ENCODE measurements at places on chromosomes 12 and 14.

DNA sequence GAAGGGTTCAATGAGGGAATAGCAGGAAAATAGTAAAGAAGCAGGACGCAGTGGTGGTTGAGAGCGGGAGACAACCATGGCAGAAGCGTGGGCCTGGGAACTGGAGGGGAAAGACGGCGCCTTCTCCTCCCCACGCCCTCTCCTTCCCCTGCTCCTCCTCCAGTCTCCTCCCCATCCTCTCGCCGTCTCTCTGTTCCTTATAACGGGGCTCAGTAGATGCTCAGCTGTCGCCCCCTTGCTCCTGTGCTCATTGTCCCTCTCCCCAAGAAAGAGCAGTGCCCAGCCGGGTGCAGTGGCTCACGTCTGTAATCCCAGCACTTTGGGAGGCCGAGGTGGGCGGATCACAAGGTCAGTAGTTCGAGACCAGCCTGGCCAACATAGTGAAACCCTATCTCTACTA lies 142.0 kb downstream of the BCL11B start:
- H3K4me3 ChIP-seq, result no peak overlapping the region
- no peaks in the 10 kb centered on the region for H3K36me3 ChIP-seq

DNA sequence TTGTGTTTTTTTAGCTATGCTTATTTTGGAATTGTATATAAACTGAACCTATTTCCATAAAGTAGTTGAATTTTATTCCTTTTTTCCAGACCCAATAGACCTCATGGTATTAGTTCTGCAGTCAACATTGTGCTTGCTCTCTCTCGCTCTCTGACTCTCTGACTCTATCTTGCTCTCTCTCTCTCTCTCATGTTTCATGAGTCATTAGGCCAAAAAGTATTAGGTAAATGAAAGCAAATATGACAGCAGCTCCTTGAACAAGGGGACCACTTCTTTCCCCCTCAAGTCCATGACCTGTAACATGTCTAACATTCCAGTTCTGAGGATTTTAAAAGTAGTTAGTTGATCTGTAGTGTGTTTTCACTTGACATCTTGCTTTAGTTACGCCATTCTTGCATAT lies 14.0 kb upstream of the C12orf71 start:
- H3K27ac ChIP-seq, result no peak overlapping the region
- no peaks in the 10 kb centered on the region for H3K4me1 ChIP-seq
- H3K4me3 ChIP-seq, result no peak overlapping the region
- H3K36me3 ChIP-seq, result no peaks in the 10 kb centered on the region
- no peaks in the 10 kb centered on the region for H3K27me3 ChIP-seq
- DNase-seq, result no peak

GRCh38 chr12:124390442-124391097 lies 95.7 kb downstream of the RFLNA start:
- peak; percentile 94 for DNase-seq

DNA sequence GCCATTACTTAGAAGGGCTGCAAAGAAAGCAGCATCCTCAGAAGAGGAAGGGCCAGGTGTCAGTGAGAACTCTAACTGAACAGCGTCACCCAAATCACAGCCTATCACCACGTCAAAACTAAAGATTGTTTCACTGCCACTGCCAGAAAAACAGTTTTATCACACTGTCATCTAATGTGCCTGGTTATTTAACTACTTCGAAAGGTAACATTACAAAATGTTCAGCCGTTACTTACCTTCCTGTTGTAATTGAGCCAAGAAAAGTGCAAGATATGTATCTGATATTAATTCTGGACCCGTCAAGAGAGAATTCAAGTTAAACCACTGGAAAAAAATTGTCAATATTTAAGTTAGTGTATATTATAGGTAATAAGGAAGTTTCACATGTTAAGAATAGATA lies 17.9 kb downstream of the ATXN3 start:
- H3K4me1 ChIP-seq, result no peaks in the 10 kb centered on the region
- H3K4me3 ChIP-seq, result no peak overlapping the region
- no peak overlapping the region for H3K27ac ChIP-seq
- H3K36me3 ChIP-seq, result peaks cover 7% of the 10 kb centered on the region
- no peaks in the 10 kb centered on the region for H3K27me3 ChIP-seq
- no peak for DNase-seq

DNA sequence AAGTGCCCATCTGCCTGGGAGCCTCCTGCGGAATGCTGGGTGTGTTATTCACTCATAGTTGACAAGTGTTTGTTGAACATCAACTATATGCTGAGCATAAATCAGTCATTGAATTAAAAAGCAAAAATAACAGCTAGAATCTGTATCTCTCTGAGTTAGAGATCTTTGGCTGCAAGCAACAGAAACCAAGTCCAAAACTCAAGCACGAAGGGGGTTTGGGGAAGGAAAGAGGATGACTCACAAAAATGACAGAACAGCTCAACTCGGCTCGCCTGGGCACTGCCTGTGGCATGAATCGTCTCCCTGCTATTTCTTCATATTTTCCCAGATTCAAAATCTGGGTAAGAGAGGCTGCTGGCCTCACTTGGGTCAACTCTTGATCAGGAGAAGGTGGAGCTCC lies 72.6 kb upstream of the NCOR2 start:
- H3K4me3 ChIP-seq, result no peak overlapping the region
- peaks cover 11% of the 10 kb centered on the region for H3K4me1 ChIP-seq
- no peak overlapping the region for H3K27ac ChIP-seq
- H3K36me3 ChIP-seq, result no peaks in the 10 kb centered on the region
- DNase-seq, result peak; percentile 67
- no peaks in the 10 kb centered on the region for H3K27me3 ChIP-seq

DNA sequence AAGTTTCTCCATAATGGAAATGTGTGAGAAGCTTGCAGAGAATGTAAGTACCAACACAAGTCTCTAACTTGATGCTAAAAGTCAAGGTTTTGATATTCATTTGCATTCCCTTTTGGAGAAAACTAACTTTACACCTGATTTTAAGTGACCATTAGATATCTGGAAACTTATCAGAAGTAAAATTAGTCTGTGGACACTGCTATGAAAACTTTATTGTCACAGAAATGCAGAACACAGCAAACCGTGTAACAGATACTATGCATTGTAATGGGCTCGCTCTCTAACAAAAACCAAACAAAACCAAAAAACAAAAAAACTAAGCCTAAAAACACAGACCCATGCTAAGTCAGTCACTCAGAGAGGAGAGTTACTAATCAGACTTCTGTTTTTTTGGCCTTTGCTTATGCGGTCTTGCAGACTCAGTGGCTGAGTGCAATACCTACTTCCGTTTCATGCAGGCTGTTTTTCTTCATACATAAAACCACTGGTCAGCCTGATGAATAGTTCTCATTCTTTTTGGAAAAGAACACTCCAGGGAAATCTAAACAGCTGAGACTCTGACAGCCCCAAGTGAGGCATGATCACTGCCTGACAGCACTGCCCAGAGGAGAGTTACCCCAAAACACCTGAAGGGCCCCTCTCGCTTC lies 35.7 kb downstream of the NRDE2 start:
- peak; percentile 48 for DNase-seq
- peaks cover 79% of the 10 kb centered on the region for H3K36me3 ChIP-seq
- H3K27me3 ChIP-seq, result no peaks in the 10 kb centered on the region
- H3K4me1 ChIP-seq, result no peaks in the 10 kb centered on the region

- DNase-seq, result no peak
- no peaks in the 10 kb centered on the region for H3K36me3 ChIP-seq
- no peaks in the 10 kb centered on the region for H3K27me3 ChIP-seq
- H3K27ac ChIP-seq, result no peak overlapping the region
- H3K4me1 ChIP-seq, result peaks cover 12% of the 10 kb centered on the region
- no peak overlapping the region for H3K4me3 ChIP-seq
These were observed 44.5 kb downstream of the FOXN3 start for GRCh38 chr14:89372512-89372883.

DNA sequence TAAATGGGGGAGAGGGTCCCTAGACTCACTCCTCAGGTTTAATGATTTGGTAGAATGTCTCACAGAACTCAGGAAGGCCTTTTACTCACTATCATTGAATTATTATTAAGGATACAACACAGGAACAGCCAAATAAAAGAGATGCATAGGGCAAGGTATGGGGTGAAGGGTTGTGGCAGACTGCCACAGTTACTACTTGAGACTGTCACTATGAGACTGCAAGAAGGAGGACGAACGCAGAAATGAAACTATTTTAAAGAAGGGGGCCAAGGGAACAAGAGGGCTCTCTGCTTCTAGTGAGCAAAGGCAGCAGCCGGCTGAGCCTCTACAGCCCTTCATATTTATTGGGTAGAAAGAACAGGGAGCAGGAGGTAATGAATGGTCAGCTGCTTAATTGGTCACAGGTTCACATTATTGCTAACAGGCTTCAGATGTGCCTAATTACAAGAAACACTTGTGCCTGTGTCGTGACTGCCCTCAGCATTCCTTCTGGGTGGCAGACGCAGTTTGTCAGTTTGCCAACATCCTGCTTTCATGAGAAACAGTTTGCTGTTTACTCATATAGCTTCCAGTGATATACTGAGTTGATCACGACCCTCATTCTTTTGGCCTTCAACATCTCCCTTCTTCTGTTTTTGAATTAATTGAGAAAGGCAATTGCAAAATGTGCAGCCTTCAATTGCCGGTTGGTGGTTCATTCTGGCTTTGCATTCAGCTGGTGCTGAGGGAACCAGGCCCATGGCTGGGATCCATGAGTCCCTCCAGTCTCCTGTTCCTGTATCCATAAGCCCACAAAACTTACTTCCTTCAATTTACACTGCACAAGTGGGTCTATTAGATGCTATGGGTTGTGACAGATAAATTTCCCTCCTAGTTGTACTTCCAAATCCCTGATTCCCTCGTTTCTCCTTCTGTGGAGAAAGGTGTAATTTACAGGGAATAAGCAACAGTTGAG lies 82.8 kb upstream of the PLEKHG7 start:
- no peaks in the 10 kb centered on the region for H3K4me1 ChIP-seq
- H3K27me3 ChIP-seq, result no peaks in the 10 kb centered on the region
- H3K4me3 ChIP-seq, result no peak overlapping the region
- H3K36me3 ChIP-seq, result no peaks in the 10 kb centered on the region

GRCh38 chr12:64635356-64635998 lies 25.2 kb downstream of the RASSF3 start:
- peaks cover 4% of the 10 kb centered on the region for H3K4me1 ChIP-seq
- DNase-seq, result no peak
- H3K36me3 ChIP-seq, result no peaks in the 10 kb centered on the region
- H3K27ac ChIP-seq, result peak overlapping the region; percentile 7

DNA sequence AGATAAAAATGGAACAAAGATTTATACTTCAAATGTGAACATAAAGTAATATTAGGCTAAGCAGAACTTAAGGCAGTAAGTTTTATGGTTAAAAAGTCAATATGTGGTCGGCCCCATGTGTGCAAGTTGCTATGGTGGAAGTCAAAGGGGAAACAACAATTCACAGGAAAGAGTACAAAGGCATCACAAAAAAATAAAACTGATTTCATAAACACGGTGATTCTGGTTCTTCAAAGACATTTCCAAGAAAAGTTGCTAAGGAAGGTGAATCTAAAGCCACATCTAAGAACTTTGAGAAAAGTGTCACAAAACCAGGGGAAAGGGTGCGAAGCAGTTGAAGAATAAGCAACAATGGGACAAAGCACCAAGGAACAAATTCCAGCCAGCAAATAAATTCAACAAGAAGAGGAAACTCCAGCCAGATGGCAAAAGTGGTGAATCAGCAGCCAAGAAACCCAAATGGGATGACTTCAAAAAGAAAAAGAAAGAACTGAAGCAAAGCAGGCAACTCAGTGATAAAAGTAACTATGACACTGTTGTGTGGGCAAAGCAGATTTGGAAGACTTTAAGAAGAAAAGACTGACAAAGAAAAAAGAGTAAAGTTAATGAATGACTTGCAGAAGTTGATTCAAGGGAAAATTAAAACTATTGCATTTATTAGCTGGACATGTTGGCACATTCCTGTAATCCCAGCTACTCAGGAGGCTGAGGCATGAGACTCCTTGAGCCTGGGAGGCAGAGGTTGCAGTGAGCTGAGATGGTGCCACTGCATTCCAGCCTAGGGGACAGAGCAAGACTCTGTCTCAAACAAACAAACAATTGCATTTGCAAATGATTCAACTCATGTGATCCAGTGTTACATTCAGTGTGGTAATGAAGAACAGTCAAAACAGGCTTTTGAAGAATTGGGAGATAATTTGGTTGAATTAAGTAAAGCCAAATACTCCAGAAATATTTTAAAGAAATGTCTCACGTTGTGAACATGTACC lies 19.5 kb downstream of the PTGDR start:
- peaks cover 2% of the 10 kb centered on the region for H3K4me1 ChIP-seq
- no peaks in the 10 kb centered on the region for H3K27me3 ChIP-seq
- H3K27ac ChIP-seq, result no peak overlapping the region
- H3K4me3 ChIP-seq, result no peak overlapping the region
- H3K36me3 ChIP-seq, result no peaks in the 10 kb centered on the region

- no peaks in the 10 kb centered on the region for H3K36me3 ChIP-seq
- H3K27ac ChIP-seq, result no peak overlapping the region
- H3K4me3 ChIP-seq, result no peak overlapping the region
- H3K4me1 ChIP-seq, result no peaks in the 10 kb centered on the region
These were observed 32.9 kb upstream of the IFT81 start for GRCh38 chr12:110091136-110091711.

DNA sequence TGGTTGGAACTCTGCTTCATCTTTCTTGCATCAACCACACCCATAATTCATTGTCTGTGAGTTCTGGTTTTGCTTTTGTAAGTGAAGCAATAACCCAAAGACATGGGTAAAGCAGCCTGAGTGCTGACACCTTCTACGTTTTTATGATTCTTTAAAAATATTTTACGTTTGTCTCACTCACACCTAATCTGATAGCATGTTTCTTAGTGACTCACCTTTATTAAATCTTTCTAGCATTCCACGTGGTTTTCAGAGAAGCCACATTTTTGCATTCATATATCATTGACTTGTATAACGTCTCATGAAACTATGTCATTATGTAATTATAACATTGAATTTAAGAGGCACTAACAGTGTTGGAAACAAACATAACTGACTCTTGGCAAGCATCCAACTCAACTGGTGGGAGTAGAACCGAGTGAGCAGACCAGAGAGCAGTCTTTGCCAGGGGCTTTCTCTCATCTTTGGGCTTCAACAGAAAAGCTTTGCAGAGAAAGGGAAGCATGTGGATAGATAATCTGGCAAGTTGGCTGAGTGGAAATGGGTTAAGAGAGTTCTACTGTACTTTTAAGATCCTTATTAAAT lies 118.8 kb downstream of the TPH2 start:
- H3K27me3 ChIP-seq, result no peaks in the 10 kb centered on the region
- no peaks in the 10 kb centered on the region for H3K4me1 ChIP-seq
- H3K27ac ChIP-seq, result no peak overlapping the region

DNA sequence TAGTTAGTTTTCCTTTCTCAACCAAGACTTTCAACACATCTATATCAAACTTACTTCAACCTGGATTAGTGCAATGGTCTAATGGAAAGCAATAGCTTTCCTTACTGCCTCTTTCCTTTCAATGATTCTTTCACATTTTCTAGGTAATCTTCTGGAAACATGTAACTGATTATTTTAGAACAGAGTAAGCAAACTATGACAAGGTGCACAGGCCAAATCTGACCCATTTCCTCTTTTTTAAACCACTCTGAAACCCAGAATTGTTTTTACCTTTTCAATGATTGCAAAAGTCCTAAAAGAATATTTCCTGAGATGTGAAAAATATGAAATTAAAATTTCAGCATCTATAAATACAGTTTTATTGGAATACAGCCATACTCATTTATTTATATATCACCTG lies 81.6 kb upstream of the TMTC2 start:
- no peaks in the 10 kb centered on the region for H3K36me3 ChIP-seq
- H3K27ac ChIP-seq, result no peak overlapping the region
- H3K27me3 ChIP-seq, result no peaks in the 10 kb centered on the region
- peaks cover 1% of the 10 kb centered on the region for H3K4me1 ChIP-seq
- H3K4me3 ChIP-seq, result no peak overlapping the region
- DNase-seq, result no peak

Data from mesenchymal stem cell (in vitro differentiated cells and primary cell).